MV-4-11 (cell line): ENCODE measurements at places on chromosomes 5 and 9.

- DNase-seq, result no peak
Measured at GRCh38 chr9:127940593-127940992, 2.9 kb upstream of the DPM2 start.

DNA sequence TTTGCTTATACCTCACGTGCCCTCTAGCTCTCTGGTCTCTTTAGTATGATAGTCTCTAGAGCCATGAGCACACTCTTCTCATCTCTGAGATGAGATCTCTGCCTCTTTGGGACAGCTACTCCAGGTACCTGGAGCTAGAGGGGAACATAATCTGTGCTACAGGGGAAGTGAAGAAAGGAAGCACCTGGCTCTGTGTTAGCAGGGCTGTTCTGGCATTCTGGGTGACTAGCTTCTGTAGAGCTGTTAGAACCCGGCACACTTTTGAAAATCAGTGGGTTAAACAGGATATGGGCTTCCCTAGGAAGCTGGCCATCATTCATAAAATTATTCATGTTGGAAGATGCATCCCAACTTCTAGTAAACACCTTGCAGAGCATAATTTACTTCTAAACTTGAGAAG lies 224.8 kb downstream of the MCTP1 start:
- no peak for DNase-seq

GRCh38 chr5:104367978-104368377 lies 805.4 kb upstream of the NUDT12 start:
- no peak for DNase-seq

- no peak for DNase-seq
Measured at GRCh38 chr5:168226012-168226411, 65.4 kb upstream of the WWC1 start.

DNA sequence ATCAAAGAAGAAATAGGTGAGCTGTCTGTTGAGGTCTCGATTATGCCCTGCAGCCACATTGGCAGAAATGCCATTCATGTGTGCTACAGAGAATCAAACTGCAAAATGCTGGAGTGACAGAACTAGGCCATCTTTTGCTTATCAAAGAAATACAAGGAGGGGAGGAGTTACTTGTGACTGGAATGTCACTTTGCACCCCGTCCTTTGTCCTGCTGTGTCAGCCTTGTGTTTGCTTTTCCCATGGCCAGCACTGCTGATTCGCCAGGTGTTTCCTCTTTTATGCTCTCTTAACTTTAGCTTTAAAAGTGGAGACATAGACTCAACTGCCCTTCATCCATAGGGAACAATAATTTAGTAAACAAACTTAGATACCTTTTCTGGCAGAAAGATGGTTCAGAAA lies 54.3 kb downstream of the SLC46A2 start:
- DNase-seq, result no peak

GRCh38 chr9:104740621-104741020 lies 6.9 kb upstream of the NIPSNAP3A start:
- no peak for DNase-seq

DNA sequence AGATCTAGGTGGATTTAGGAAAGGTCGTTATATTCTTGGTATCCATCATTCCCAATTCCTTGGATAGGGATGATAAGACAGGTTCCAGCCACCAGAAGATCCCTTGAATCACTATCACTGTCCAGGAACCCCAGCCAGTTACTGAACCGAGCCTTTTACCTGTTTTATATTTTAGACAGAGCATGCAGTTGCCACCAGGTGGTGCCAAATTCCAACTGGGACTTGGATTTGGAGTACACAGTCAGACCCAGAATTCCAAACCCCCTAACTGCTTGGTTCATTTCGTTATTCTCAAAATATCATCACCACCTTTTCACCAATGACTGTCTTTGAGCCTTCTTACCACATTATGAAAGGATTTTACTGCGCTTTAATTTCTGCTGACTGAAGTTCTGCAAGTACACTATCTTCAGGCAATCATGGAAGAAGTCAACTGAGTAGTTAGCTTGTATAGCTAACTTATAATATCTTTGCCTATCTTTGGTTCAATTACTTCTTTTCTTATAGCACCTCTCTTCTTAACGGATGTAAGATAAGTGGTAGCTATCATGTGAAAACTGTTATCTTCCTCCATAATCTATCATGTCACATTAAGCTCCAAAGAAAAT lies 191.8 kb downstream of the PRR16 start:
- no peak for DNase-seq

DNA sequence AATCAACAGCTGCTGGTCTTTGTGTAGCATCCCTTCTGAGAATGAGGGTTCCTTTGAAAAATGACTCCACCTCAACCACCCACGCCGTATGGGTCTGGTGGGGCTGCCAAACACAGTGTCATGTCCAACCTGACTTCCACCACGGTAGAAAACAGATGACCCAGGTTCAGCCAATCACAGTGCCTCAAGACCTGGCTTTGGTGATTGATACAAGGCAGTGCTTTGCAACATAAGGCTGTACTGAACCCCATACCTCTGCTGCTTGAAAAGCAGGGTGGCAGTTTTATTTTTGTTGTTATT lies 11.5 kb upstream of the TGFBR1 start:
- no peak for DNase-seq

GRCh38 chr5:59569158-59569557 lies 324.4 kb downstream of the PDE4D start:
- DNase-seq, result no peak

- DNase-seq, result no peak
Measured at GRCh38 chr5:152118676-152119470, 194.2 kb upstream of the GLRA1 start.

GRCh38 chr5:153543288-153543687 lies 52.8 kb downstream of the GRIA1 start:
- DNase-seq, result no peak

DNA sequence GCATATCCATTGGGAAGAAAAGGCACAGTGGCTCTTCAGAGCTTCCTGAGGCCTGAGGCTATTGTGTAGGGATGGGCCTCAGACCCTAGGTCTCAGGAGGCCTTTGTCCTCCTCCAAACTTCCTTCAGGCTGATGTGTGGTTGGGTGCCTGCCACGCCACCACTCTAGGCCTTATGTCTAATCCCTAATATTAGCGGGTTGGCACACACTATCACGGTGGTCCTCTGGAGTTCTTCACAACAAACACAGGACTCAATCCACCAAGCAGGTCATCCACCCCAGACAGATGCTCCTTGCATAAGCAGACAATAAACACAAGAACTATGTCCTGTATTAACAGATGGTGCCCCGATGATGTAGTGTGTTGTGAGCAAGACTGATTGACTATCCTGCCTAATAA lies 31.0 kb upstream of the FSTL4 start:
- DNase-seq, result no peak

GRCh38 chr5:174259696-174260420 lies 214.4 kb downstream of the NSG2 start:
- no peak for DNase-seq

- DNase-seq, result peak; percentile 4
Measured at GRCh38 chr5:117077142-117077541, 502.5 kb upstream of the SEMA6A start.

- DNase-seq, result no peak
Measured at GRCh38 chr5:173890195-173890991, 2.2 kb downstream of the CPEB4 start.

- no peak for DNase-seq
Measured at GRCh38 chr9:87337335-87338087, 160.2 kb upstream of the DAPK1 start.

DNA sequence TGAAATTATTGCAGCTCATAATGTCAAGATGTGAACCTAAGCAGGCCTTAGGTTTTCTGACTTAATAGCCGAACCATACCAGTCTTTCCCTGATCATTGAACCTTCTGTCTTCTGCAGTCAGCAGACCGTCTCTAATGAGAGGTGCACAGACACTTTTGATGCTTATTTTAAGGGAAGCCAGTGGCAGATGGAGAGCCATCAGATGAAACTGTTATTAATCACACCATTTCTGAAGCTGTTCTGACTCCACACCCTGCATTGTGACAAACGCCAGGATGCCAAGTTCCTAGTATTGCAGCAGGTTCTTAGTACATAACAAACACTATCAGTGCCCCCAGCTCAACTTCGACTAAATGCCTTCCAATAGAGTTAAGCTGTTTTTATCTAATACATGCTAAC lies 43.0 kb downstream of the PIK3R1 start:
- DNase-seq, result no peak

GRCh38 chr9:113656771-113657670 lies 193.5 kb downstream of the RGS3 start:
- peak; percentile 36 for DNase-seq

DNA sequence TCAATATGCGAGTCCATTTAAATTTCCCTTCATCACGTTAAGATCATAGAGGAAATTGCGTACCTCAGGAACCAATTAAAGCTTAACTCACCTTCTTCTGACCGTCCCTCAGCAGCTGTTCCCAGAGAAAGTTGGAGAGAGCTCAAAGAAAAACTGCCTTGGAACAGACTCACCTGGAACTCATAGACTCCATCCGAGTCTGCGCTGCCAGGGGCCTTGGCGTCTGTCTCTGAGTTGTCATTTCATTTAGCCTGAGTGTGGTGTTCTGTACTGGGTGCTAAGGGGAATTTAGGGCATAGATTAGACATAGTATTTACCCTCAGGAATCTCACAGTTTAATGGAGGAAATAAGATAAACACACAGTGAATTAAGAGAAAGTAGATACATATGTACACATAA lies 892.7 kb downstream of the TLE1 start:
- no peak for DNase-seq

DNA sequence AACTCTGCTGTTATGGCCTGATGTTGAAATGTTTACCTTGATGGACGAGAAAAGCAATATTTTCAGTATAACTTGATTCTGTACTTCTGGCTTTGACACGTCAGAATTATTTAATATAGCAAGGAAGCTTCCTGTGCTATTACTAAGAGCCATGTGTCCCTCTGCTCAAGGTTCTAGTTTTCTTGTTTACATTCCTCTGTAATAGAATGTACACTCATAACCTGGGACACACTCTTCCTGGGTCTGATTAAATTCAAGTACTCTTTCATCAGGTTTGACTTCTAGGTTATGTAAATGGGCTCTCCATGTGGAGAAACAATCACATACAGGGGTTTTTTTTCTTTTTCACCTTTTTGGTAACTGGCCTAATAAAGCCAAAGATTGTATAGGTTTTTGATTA lies 33.1 kb downstream of the GTF3C4 start:
- DNase-seq, result no peak

- DNase-seq, result no peak
Measured at GRCh38 chr9:127104581-127105311, 17.7 kb downstream of the ANGPTL2 start.

- peak; percentile 2 for DNase-seq
Measured at GRCh38 chr5:96743065-96743768, 64.5 kb downstream of the ERAP1 start.
